Tibial nerve (tissue), 4 donors: ENCODE measurements at places on chromosomes 11 and 22. TPM values are rescaled to one million over a fixed set of nuclear protein-coding genes. Genes with fewer than 3 reads are reported as not detected.

GRCh38 chr22:26453812-26454500 lies 24.9 kb downstream of the ASPHD2 start:
- no peak for DNase-seq

DNA sequence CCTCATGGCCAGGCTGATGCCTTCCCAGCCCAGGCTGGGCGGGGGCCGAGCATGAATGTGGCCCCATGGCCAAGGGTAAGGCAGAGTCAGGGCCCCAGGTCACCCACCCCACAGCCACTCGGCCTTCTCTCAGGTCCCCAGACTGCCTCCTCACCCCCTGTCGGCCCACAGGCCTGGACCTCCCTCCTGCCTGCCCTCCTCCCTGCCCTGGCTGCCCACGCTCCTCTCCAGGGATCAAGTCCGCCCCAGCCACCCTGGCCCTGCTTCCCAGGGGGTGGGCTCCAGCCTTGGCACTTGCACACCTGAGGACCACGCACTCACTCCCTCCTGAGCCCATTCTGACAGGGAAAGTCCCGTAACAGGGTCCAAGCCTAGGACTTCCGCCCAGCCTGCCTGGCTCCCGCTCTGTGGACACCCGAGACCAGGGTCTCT lies 37.8 kb upstream of the TH start:
- no peak for DNase-seq

- no peak for DNase-seq
Observed at GRCh38 chr11:124113890-124114289, 1.4 kb upstream of the VWA5A start.

GRCh38 chr11:92141725-92142124 lies 82.9 kb upstream of the FAT3 start:
- no peak for DNase-seq

DNA sequence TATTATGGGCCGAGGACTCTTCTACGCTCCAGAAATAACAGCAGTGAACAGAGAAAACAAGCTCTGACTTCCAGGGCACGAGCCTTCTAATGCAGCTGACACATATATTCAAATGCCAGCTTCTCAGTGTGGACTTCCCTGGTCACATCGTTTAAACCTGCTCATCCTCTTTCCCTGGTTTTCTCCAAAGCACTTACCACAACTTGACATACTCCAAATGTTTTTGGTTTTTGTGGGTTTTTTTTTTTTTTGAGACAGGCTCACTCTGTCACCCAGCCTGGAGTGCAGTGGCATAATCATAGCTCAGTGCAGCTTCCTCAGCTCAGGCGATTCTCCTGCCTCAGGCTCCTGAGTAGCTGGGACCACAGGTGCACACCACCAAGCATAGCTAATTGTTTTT lies 105.5 kb downstream of the MICAL3 start:
- no peak for DNase-seq

- DNase-seq, result no peak
Observed at GRCh38 chr22:33006220-33006954, 51.8 kb downstream of the SYN3 start.

GRCh38 chr11:66857234-66857926 lies 516 bp downstream of the LRFN4 start:
- DNase-seq, result no peak

- no peak for DNase-seq
Observed at GRCh38 chr22:46120420-46120737, 29.9 kb upstream of the PPARA start.

DNA sequence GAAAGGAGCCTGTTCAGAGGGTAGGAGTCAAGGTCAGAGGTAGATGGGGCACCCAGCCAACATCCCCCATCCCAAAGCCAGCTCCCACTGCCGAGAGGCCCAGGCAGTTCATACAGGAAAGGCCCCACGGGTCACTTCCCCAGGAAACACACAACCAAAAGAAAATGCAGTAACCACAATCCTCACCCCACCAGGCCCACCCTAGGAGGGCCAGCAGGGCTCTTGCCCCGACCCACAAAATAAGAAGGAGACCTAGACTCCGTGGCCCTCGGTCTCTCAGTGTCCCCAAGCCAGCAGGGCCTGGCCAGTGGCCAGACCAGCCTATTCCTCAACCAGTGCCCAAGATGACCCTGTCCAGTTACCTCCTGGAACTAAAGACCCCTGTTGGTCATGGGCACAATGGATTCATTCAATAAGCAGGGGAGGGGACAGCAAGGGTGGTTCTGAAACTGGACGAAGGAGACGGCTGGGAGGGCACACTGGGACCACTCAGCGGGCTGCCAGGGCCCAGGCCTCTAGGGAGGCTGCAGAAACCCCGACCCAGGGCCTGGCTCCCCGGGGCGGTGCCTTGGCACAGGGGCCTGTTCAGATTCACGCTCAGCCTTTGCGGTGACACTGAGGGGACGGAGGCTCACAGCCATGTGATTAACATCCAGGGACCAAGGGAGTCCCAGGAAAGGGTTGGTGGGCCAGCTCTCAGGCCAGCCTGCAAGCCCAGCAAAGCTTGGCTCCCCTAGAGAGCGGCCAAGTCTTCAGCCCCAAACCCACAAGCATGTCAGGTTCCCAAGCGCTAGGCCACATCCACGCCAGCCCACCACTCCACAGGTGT lies 5.5 kb downstream of the RAB3IL1 start:
- no peak for DNase-seq

- DNase-seq, result no peak
Observed at GRCh38 chr11:130396965-130397364, 31.4 kb downstream of the ADAMTS8 start.

DNA sequence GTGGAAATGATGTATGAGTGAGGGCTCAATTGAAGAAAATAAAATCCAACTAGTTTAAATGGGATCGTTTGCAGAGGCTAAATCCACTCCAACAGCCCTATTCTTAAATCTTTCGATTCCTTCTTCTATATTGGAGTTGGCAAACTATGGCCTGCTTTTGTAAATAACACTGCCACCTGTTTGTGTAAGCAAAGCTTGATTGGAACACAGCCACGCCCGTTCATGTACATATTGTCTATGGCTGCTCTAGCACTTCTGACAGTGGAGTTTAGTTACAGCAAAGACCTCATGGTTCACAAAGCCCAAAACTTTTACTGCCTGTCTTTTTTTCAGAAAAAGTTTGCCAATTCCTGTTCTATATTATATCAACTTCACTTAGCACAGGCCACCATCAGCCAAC lies 40.6 kb upstream of the RCN1 start:
- no peak for DNase-seq

- DNase-seq, result peak; percentile 56
Observed at GRCh38 chr11:75174781-75175370, 24.0 kb downstream of the SLCO2B1 start.

DNA sequence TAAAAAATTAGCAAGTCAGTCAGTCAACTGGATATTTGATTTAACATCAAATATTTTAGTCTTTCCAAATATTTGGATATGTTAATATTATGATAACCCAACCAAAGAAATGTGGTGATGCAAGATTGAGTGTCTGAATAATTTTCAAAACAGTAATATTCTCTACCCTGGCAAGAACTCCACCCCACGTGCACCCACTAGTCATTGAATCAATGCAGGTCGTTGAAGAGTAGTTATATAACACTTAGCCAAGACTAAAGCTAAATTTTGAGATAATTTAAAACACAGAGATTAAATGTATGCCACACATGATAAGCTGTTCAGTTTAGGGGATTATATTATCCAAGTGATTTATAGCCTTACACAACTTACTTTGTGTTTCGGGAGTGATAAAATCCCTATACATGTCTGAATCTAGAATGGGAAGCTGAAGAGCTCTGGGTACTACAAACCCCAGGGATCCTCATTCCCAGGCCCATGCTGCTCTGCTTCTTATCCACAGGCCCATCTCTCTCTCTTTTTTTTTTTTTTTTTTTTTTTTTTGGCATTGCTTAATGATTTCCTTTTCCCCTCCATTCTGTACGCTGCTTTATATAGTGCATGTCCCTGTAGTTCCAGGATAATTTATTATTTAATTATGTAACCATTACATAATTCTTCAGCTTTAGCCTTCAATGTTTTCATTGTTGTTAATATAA lies 392.9 kb downstream of the NTM start:
- DNase-seq, result no peak

- DNase-seq, result no peak
Observed at GRCh38 chr22:39177791-39178190, 25.3 kb upstream of the CBX7 start.

- DNase-seq, result no peak
Observed at GRCh38 chr11:20178976-20179375, 18.7 kb upstream of the DBX1 start.

DNA sequence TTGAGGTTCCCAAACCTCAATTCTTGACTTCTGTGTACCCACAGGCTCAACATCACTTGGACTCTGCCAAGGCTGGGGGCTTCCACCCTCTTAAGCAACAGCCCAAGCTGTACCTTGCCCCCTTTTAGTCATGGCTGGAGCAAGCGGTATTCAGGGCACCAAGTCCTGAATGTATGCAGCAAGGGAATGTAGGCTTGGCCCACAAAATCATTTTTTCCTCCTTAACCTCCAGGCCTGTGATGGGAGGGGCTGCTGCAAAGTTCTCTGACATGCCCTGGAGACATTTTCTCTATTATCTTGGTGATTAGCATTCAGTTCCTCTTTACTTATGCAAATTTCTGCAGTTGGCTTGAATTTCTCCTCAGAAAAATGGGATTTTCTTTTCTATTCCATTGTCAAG lies 4.9 kb upstream of the OR5L1 start:
- no peak for DNase-seq

- DNase-seq, result no peak
Observed at GRCh38 chr11:70581991-70582885, 183.9 kb downstream of the CTTN start.

- DNase-seq, result no peak
Observed at GRCh38 chr22:25027043-25027906, 74.8 kb downstream of the KIAA1671 start.

Gene BRD1
- total RNA-seq, result 74.9 TPM

Gene HBG1
- not detected for total RNA-seq

Gene PNPLA3
- 0.78 TPM for total RNA-seq

Gene MPEG1
- total RNA-seq, result 9.8 TPM

Gene CNTF
- total RNA-seq, result 327 TPM

Gene ANGPTL5
- total RNA-seq, result 0.60 TPM

Gene TBX10
- total RNA-seq, result not detected

Gene GRAMD1B
- 27.5 TPM for total RNA-seq

Gene PANX3
- not detected for total RNA-seq

Gene RFPL2
- not detected for total RNA-seq

Gene DRD4
- total RNA-seq, result 0.90 TPM

Gene OR2AG1
- not detected for total RNA-seq

Gene HMOX1
- 27.3 TPM for total RNA-seq
